ENCODE measurements at places on chromosomes 13 and 19.

GRCh38 chr19:17863520-17864182 lies 3.9 kb downstream of the RPL18A start:
- DNase-seq: no peak

GRCh38 chr19:7962644-7963268 lies 19.3 kb upstream of the TIMM44 start:
- no peak for DNase-seq

- DNase-seq: no peak
These were observed 44.0 kb downstream of the MIPEP start for GRCh38 chr13:23845105-23845725.

GRCh38 chr19:7690779-7691258 lies 10.2 kb downstream of the TRAPPC5 start:
- DNase-seq: no peak

- no peak for DNase-seq
These were observed 1.2 kb downstream of the MEDAG start for GRCh38 chr13:30907121-30907861.

- no peak for DNase-seq
These were observed 9.5 kb downstream of the PIP5K1C start for GRCh38 chr19:3690551-3691371.

GRCh38 chr19:31114585-31114984 lies 234.7 kb downstream of the TSHZ3 start:
- DNase-seq: no peak

DNA sequence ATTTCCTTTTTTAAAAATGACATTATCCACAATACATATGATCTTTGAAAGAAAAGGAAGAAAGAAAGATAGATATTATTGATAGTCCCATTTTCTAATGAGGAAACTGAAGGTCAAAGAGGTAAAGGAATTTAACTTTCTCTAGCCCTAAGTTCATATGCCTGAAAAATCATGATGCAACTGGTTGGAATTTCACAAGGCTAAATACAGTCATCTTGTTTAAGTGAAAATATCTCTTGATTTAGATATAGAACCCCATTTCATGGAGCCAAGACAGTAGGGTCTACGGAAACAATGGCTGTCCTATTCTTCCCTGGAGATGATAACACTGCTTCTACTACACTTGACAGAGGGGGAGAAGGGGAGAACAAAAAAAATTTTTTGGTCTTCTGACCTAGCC lies 366.2 kb downstream of the DNAJC15 start:
- DNase-seq: no peak

DNA sequence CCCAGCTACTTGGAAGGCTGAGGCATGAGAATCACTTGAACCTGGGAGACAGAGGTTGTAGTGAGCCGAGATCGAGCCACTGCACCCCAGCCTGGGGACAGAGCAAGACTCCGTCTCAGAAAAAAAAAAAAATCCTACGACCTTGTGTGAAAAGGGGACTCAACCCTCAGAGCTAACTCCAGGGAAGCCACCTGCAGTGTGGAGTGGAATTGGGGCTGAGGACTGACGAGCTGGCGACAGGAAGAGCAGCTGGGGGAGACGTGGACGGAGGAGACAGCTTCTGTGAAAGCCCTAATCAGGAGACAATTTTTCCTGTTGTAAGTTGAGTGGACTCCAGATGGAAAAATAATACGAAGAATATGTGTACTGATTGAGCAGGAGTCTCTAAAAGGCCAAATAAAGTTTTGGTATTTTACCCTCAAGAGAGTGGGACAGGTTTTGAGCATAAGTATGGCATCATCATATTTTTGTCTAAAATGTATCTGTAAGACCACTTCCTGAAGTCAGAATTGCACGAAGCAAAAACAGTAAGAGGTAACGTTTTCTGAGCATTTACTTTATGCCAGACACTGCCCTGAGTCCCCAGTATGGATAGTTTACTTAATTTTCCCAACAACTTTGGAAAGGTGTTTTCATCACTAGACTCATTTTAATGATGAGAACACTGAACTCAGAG lies 12.0 kb upstream of the LAIR1 start:
- no peak for DNase-seq

GRCh38 chr13:98988780-98989179 lies 10.9 kb upstream of the DOCK9 start:
- DNase-seq: no peak

- no peak for DNase-seq
These were observed 115.7 kb upstream of the ZNF536 start for GRCh38 chr19:30256496-30256850.

GRCh38 chr13:23558675-23559536 lies 11.3 kb upstream of the TNFRSF19 start:
- no peak for DNase-seq

- DNase-seq: no peak
These were observed 211.1 kb upstream of the NBEA start for GRCh38 chr13:34730961-34731360.

DNA sequence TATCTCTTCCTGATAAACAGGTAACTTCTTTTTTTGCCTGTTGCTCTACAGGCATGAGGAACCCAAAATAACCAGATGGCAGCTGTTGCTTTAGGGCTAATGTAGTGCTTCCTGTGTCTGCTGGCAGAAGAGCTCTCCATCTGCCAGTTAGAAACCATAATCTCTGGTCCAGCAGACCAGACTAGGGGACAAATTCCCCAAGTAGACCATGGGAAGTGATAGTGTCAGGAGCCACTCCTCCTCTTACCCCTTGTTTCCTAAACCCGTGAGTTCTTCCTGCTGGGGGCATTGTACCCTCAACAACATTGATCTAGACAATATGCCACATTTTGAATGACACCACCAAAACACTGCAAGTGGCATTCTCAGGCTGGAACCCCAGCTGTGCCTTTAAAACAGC lies 135.9 kb downstream of the DLEU7 start:
- no peak for DNase-seq

Measured in LoVo (cell line).